ENCODE measurements at places on chromosomes 7 and 10.

DNA sequence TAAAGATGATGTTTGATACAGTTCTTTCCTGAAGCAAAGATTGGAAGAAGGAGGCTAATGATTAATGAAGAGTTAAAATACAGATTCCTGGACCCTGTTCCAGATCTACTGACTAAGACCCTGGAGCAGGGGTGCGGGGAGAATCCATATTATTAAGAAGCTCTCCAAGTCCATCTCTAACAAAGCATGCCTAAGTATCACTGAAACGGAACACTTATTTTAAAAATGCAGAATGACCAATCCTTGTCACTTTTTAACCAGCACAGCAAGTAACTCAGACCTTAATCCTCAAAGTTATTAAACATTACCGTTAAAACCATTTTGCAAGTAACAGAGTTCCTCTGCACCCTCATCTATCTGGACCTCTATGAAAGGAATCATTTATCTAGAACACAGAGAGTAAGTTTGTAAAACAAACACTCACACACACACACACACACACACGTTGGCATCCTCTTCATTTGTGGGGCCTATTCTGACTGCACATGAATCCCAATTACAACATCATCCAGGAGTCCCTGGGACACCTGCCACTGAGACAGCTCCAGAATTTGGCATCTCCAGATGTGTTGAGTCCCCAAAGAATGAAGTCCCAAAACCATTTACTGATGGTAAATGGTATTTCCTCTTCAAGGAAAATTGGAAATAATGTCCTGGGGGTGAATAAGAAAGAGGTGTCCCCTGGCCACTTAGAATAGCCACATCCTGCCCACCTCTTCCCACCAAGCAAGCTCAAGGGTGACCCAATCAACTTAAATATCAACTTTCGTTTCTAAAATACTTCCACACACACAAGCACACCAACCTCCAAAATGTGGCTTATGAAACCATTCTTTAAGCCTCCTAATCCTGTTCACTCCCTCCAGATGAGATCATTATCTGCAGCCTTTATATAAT, 117.5 kb downstream of the PARD3 start:
- no peak for DNase-seq

DNA sequence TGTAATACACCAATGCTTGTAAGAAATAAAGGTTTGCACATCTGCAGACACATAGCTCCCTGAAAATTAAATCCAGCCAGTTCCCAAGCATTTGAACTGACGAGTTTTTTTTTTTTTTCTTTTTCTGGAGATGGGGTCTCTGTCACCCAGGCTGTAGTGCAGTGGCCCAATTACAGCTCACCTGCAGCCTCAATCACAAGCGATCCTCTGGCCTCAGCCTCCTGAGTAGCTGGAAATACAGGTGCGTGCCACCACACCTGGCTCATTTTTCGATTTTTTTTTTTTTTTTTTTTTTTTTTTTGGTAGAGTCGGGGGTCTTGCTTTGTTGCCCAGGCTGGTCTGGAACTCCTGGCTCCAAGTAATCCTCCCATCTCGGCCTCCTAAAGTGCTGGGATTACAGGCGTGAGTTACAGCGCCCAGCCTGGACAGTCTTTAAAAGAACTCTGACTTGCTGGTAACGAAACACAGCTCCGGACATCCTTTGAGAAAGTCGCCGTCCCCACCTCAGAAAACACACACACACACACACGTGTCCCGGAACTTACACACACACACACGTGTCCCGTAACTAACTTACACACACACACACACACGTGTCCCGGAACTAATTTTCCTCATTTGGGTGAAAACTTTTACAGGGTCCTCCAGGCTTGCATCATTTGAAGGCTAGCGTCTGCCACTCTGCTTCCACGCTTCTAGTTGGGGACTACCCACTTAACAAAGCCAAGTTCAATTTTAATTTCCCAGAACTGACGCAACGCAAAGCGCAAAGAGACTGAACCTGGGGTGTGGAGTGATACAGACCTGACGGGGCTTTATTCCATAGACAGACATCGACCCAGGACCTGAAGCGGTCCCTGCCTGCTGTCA, 18.6 kb downstream of the OCM2 start:
- no peak for DNase-seq

DNA sequence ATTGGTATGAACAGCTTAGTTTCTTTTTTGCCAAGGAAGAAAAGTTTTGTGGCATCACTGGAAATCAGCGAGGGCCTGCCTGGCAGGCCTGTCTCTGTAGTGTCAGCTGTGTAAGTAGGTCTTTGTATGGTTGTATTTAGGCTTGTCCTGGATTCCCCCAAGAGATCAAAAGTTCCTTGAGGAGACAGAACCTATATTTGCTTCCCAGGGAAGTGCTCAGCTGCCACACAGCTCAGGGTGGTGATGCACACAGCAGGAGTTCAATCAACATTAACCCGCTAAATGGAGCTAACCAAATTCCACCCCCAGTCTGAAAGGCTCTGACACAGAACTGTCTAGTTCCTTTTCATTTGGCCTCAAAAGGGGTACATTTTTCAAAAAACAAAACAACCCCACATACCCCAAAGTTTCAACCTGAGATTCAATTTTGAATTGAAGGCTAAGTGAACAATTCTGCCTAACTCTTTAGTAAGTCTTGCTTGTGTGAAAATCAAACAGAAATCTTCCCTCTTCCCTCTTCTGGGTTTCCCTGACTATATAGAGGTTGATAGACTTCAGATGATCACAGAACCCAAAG, 124.4 kb downstream of the CLEC2L start:
- DNase-seq = no peak

DNA sequence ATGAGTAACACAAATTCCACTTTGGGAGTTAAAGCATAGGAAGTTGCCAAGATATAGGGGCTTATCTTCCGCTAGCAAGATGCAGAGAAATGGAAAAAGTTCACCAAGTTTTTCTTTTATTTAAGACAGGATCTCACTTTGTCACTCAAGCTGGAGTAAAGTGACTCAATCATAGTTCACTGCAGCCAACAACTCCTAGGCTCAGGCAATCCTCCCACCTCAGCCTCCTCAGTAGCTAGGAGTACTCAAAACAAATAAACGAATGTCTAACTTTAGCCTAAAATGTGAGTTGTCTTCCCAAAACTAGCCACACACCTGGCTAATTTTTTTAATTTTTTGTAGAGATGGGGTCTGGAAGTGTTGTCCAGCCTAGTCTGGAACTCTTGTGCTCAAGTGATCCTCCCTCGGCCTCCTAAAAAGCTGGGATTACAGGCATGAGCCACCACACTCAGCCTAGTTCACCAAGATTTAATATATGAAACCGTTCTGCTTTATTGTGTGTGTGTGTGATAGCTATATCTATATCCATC, 9.9 kb downstream of the VIM start:
- no peak for DNase-seq

GRCh38 chr10:71972746-71973695, 8.8 kb downstream of the CHST3 start:
- no peak for DNase-seq

DNA sequence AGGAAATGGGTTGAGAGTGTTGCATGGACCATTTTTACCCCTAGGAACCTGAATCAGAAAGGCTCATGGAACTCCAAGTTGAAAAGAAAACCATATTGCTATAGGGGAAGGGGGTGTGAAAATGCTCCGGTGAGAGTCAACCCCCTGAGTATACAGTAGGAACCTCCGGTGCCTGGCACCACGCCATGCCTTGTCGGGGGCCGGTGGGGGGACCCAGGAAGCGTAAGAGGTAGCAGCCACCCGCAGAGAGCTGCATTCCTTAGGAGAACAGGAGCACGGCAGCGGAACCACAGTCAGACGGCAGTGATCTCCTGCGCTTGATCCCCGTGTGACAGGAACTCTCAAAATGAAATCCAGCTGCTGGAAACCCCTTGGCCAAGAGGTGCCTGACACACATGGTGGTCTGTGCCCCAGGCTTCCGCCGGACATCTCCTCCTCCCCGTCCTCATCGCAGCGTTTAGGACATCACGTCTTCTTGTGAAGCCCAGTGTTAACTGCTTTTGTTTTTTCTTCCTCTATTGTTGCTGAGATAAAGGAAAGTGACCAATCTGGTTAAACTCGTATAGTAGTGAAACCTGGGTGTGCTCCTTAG, 186.8 kb downstream of the CELF2 start:
- no peak for DNase-seq

DNA sequence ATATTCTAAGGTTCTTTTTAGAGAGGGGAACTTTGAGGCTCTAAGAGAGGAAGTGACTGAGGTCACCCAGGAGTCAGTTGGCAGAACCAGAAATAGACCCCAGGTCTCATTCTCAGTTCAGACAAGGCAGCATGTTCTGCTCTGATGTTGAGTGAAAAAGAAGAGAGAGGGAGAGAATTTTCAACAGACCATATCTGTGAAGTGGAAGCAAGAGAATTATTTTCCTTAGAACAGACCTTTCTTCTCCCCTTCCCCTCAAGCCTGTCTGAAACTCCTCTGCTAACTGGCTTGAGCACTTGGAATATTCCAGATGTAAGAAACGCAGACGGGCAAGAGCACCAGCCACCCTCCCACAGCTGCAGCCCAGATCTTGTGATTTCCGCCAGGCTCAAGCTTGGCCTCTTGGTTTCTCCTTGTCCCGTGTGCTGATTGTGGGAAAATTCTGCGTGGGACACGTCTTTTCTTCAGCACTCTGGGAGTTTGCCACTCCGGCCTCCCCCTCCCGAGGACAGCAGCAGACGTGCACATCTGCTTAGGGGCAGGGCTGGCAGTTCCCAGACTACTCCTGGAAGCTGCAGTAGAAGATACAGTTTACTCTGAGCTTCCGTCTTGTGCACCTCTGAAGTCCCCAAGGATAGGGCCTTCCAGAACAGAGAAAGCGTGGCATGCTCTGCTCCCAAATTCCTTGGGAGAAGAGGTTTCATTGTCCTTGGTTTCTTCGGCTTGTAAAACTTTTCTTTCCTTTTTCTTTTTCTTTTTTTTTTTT, 22.7 kb upstream of the IKZF1 start:
- DNase-seq = no peak

DNA sequence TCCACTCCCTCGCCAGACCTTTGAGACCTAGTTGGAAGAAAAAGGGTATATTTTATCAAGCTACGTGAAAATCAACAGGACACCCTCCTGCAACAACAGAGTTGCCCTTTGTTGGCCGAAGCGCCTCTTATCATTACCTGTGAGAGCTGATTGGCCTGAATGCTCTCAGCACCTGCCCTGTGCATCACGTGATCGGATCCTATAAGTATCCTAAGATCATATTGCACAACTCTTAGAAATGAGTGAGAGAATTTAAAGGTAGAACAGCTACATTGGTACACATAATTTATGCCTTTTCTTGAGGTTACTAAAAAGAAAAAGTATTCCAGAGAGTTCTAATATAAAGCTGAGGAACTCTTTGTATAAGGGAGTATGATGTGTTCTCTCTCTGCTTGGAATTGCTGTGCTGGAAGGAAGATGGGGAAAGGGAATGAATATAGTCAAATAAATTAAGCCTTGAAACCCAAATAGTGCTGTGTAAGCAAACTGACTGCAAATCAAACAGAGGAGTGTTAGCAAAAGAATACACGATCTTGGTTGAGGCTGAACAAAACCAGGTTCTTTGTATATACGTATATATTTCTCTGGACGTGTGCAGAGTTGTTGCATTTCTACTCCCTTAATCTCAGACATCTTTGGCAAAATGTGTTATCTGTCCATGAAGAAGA, 69.3 kb downstream of the LRRC4 start:
- DNase-seq = no peak

- DNase-seq = no peak
Measured at GRCh38 chr7:102891693-102892261, 21.0 kb upstream of the LRRC17 start.

DNA sequence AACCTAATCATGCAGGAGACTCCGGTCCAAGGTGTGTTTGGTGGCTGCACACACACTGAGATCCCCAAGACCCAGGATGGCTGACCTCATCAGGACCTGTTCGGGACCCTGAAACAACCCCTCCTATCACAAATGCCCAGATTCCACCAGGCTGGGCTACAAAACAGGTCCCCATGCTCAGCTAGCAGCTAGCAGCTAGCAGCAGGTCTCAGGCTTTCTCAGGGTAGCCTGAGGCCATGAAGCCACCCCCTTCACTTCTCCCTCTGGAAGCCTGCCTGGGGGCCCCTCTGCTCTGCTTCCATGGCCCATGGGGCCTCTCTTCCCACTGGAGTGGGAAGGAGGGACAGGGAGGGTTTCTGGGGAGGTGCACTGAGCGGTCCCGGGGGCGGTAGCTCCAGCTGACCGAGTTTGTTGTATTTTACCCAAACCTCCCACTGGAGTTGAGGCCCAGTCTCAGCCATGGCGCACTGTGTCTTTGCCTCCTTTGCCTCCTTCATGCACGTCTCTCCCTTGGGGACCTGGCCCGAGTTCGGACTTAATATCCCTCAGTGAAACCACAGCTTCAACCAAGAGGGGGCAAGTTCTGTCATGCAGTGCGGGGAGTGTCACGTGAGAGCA, 95.1 kb upstream of the GPR26 start:
- no peak for DNase-seq

DNA sequence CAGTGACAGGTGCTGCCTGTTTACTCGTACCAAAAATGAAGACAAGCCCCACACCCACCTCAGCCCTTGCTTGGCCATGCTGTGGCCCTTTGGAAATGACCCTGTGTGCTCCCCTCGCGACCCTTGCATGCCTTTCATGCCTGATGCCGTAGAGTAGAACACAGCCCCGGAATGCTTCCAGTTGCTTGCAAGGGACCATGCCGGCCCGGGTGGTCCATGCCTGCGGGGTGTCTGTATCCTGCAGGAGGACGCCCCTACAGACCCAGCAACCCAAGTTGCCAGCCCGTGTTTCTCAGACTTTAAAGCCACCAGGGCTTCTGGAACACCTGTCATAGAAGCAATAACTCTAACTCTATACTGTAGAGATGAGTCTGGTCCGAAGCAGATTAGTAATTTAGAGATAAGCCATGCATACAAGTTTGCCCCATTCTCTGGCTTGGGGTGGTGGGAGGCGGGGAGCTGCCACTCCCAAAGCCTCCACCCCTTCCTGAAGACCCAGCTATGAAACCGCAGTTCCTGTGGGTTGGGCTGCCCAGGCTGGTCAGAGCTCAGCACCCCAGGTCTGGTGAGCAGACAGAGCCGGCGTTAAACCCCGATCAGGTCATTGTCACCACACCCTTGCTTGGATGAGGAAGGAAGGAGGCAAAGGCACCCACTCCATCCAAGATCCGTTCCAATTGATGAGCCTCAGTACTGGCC, 143.5 kb downstream of the ADCY1 start:
- DNase-seq = no peak

DNA sequence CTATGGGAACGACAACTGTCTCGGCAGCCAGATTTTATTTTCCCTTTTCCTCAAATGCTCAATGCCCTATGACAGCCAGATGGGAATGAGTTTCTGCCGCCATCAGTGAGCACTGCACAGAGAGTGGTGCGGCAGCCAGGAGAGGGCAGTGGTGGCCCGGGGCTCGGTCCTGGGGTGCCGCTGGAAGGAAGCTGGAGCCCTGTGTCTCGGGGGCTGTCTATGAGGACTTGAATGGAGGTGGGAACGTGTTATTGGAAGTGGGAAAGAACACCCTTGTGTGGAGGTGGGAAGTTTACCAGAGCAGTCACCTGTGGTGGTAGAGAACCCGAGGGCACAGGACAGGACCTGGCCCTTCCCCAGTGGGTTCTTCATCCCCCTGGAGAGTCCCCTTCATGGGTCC, 35.8 kb downstream of the JAKMIP3 start:
- DNase-seq = no peak

Data from stimulated activated CD4-positive, alpha-beta T cell treated with anti-CD3 and anti-CD28 coated beads, Interleukin-4, amount 100 ng/mL, for 48 hours (primary cell).